Activated T-helper 2 cell treated with anti-CD3 and anti-CD28 coated beads, Interferon-gamma antibody, Interleukin-2, Interleukin-4, amounts not matched to agents 10 μg/mL and 5 μg/mL and 100 μg/mL, durations not matched to agents 14 hours and 24 hours and 36 hours (primary cell): ENCODE measurements at places on chromosomes 7 and 10.

DNA sequence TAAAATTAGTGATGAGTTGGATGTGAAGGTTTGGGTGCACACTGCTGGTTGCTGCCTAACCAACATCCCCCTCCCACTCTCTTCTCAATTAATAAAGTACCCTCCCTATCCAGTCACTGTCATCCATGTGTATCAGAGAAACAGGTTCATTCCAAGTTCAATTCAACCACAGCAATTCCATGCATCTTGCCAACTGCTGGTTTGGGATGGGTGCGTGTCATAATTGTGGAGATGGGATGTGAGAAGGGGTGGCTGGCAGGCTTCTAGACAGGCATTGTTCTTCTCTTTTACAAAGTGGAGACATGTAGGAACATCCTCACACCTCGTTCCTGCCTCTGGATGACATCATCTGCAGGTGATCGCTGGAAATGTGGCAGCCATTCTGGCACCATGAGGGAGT, 7.5 kb upstream of the CNPY1 start:
- DNase-seq, result no peak

DNA sequence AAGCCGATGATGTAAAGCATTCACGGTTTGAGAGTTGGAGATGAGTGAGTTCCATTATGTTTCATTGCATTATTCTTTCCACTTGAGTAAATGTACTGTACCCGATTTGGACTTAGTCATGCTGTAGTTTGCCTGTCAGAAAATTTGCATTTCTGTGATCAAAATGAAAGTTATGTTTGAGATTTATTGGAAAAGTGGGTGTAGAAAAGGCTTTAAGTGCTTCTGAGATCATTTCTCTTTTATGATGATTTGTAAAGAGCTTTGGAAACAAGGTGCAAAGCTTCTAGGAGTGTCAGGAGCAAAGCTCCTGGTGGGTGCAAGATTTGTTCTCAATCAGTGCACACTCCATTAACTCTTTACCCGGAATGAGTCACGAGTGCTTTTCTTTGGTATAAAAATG, 204.1 kb upstream of the POM121L12 start:
- no peak for DNase-seq

DNA sequence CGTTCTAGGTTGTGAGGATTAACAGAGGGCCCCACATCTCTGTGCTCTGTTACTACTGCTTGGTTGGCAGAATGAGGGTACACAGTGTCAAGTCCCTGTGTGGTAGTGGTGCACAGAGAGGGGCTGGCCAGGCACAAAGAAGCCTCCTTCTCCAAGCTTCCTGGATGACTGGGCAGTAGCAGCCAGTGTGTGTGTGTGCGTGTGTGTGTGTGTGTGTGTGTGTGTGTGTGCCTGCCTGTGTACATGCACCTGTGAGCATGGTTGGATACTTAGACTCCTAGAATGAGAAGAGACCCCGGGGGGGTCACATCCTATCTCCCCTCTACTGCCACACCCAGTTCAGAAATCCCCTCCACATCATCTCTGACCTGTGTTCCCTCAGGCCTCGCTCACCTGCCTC, 146.7 kb upstream of the UNC5B start:
- DNase-seq, result no peak

DNA sequence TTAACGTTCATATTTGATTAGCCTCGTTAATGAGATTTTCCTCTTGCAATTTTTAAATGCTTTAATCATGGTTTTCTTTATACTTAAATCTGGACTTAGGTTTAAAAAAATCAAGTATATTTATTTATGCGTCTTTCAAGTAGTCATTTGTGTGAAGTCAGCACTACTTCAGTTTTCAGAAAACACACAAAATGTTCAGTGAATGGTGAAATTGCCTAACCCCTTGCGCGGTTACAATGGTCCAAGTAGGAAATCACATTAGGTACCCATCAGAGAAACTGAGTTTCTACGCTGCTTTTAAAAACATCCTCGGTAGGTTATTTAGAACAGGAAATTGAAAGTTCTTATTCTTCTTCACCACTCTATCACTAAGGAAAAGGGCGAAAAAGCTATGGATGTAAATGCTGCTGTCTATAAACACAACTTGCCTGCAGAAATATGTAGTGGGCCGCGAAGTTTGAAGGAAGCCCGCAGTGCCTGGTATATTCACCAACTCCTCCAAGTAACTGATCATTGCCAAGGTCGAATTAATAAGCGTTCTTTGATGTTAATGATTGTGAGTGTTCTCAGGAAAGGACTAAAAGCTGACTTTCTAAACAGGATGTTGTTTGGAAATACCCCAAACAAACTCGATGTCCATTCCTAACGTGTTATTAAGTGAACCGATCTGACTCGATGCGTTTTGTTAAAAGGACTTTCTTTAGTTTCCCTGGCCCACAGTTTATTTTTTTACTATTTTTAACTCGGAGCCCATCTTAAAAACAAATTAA, 1.0 kb downstream of the SYPL1 start:
- DNase-seq, result no peak

DNA sequence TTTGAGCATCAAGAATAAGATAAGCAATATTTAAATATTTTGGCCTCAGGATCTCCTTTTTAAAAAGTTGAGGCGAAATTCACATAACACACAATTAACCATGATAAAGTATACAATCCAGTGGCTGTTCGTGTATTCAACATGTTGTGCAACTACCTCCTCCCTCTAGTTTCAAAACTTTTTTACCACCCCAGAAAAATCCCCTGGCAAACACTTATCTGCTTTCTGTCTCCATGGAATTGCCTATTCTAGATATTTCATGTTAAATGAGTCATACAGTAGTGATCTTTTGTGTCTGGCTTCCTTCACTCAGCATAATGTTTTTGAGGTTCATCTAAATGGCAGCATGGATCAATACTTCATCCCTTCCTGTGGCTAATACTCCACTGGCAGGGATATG, 31.8 kb upstream of the IL15RA start:
- no peak for DNase-seq

DNA sequence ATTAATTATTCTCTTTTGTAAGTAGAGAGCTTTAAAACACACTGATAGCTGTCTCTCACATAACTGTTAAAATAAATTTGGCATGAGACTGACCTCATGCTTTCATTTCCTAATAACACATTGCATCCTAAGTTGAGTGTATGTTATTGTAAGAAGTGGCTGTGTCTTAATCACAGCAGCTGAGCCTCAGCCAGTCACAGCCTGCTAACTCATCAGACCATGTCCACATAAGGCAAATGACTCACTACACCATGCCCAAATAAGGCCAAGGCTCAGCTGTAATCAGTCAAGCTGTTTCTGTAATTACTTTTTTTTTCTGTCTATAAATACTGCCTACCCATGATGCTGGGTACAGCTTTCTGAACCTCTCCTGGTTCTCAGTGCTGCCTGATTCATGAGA, 860.9 kb downstream of the XPNPEP1 start:
- no peak for DNase-seq

DNA sequence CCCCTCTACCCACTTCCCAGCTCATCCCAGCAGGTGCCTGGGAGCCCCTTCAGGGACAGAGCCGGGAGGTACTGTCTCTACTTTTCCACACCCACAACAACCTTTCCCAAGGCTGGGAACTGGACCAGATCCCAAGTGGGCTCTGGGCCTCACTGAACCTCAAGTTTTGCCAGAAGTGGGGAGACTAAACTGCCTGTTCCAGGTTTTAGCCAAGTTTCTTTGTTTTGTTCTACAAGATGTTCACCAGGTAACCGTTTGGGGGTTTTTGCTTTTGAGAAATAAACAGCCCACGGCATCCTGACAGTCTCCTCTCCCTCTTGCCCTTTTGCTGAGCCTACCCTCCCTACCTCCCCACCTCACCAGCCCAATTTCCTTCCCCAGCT, 10.6 kb upstream of the EMX2 start:
- DNase-seq, result no peak

GRCh38 chr7:75962607-75963380, 31.6 kb downstream of the TMEM120A start:
- DNase-seq, result no peak

GRCh38 chr10:133278577-133279265, 2.1 kb upstream of the ADAM8 start:
- DNase-seq, result peak; percentile 59

DNA sequence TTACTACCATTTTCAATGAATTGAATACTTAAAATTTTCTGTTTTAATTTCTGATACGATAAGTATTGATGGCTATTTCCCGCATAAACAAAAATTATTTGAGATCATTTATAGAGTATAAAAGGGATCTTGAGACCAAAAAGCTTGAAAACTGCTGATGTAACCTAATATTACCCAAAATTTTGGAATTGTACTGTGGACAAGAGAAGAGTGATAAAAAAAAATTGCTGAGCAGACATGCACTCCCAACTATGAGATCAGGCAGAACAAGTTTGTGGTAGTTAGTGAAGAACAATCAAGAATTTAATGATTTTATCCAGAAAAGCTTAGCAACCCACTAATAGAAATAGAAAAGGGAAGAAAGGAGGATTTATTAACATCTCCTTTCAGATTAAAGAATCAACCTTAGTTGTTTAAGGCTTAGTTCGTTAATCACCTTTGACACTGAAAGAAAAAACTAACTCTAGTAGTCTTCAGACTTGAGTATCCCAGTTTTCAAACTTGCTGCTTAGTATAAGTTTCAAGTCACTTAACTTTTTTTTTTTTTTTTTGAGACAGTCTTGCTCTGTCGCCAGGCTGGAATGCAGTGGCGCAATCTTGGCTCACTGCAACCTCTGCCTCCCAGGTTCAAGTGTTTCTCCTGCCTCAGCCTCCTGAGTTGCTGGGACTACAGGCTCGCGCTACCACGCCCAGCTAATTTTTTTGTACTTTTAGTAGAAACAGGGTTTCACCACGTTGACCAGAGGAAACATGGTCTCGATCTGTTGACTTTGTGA, 50.6 kb upstream of the ZC3HAV1 start:
- DNase-seq, result no peak

DNA sequence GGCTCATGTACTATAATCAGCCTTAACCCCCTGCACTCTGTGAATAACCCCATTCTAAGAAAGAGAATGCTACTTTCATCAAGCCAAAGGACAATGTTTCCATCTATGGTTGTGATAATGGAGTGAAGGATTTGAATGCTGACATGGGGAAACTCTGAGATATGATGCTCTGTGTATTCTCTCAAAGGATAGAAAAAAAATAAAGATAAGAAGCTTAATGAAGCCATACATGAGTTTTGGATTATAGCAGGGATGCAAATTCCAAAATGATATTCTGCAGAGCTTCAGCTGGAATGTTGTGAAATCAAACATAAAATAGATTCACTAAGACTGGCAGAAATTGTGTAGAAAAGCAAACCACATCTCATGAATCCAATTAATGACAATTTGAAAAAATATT, 1074.1 kb downstream of the XPNPEP1 start:
- DNase-seq, result no peak

DNA sequence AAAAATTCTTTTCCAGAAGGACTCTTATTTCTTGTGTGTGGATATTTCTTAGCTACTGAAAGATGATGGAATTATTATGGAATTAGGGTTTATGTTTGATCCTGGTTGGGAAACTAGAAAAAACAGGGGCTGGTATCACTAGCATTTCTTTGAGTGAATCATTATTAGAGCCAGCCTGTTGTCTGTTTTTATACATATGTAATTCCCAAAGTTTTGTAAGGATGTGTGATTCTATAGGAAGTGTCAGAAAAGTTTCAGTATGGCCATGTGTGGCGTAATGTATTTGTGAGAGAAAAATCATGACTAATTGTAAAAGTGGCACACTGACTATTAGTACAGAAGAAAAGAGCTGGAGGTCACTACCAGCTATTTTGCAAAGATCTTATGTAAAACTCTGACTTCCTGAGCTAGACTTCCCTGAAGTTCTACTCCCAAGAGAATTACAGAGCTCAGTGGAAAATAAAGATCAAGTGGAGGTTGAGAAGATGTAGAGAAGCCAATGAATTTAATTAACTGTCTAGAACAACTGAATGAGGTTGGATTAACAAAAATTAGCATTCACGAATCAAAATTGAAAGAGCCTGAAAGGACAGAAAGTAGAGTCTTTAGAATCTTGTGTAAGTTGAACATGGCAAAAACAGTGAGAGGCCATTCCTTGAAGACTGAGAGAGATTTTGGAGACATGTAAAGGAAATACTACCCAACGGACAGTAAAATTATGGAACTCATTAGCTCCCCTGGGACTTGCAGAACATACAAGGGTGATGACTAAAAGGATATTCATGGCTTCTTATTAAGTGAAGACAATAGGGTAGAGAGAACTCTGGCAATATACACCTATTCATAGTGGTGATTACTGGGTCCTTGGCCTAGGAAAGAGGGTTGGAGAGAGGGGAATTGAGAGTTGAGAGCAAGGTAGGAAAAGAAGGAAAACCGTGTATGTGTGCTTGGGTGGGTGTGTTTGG, 12.5 kb downstream of the ZNF365 start:
- no peak for DNase-seq

- peak; percentile 32 for DNase-seq
These were observed 8.0 kb upstream of the ZNRF2 start for GRCh38 chr7:30276203-30276900.

DNA sequence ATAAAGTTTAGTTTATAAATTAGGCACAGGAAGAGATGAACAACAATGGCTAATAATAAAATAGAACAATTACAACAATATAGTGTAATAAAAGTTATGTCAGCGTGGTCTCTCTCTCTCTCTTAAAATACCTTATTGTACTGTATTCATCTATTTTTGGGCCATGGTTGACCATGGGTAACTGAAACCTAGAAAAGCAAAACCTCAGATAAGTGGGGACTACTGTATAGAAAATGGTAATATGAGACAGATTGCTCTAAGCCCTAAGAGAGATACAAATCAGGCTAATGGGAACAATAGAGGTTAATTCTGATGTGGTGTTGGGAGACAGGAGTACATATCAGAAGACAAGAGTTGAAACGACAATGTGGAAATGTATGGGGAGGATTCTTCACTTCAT, 86.2 kb downstream of the ZNF365 start:
- DNase-seq, result no peak

DNA sequence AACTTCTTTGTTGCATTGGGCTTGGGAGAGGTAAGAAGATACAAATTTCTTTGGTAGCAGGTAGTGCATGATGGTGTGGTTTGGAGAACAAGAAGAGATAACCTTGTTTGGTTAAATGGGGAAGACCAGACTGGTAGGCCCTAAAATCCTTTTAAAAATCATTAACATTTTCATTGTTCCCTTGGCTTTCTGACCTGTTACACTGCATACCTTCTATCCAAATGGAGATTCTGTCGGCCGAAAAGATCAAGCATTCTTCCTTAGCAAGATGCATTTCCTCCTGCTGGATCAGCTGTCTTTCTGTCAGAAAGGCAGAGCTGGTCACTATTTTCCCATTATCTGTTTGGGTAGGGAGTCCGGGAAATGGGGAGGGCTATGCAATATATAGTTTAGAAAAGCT, 33.7 kb downstream of the AGK start:
- DNase-seq, result no peak

GRCh38 chr7:144534655-144535395, 131.3 kb upstream of the NOBOX start:
- DNase-seq, result no peak

- no peak for DNase-seq
These were observed 48.1 kb upstream of the GLCCI1 start for GRCh38 chr7:7920481-7920880.

GRCh38 chr7:44059219-44060090, 5.9 kb downstream of the PGAM2 start:
- no peak for DNase-seq
